Stimulated activated naive CD4-positive, alpha-beta T cell (primary cell): ENCODE measurements at places on chromosomes 3 and 15.

DNA sequence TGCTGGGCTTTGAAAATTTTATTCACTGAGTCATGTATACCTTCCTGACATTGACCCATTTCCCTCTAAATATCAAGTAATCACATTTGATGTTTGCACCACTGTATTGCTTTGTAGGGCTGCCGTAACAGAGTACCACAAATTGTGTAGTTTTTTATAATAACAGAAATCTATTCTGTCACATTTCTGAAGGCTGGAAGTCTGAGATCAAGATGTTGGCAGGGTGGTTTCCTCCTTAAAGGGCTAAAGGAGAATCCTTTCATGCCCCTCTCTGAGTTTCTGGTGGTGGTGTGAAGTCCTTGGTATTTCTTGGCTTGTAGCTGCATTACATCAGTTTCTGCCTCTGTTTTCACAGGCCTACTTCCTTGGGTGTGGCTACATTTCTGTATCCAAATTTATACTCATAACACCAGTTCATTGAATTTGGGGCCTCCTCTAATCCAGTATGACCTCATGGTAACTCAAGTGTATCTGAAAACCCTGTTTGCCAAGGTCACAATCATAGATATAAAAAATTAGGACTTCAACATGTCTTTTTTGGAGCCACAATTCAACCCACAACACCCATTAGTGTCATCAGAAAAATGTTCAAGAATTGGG lies 29.1 kb upstream of the ST6GAL1 start:
- DNase-seq, result no peak

GRCh38 chr3:66031102-66031698 lies 7.5 kb downstream of the MAGI1 start:
- no peak for DNase-seq

GRCh38 chr3:100548053-100548452 lies 55.6 kb downstream of the TMEM45A start:
- DNase-seq, result no peak

DNA sequence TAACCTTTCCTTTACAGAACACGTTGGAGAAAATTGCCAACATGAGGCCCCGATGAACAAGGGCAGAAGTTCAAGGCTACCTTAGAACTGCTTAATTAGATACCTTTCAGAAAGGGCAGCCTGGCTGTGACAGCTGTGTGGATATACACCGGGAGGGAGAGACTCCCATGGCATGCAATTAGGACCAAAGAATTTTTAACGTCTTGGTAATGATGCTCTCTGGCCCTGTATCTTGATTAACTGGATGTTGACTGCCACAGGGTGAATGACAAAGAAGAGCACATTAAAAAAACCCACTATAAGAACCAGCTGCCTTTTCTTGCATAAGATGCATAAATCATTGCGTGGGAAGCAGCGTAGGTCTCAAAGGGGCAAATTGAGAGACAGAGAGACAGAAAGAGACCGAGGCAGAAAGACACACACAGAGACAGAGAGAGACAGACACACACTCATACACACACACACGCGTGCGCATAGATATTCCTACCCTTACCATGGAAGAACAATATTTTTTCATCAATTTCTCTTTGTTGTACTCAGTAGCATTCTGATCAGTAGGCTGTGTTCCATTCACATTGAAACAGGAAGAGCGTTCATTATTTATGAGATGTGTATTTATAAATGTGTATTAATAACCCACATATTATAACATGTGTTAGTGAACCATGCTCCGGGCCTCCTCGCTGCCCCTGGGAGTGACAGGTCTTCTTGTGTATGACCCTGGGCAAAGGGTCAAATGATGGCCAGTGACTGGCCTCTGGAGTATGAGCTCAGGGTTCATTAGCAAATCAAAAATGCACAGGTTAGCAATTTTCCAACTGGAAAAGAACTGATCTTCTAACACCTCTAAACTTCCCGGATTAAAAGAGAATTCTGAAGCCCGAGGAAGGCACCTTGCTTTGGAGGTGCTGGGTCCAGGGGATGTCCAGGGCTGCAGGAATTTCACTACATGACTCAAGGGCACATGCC lies 118.8 kb downstream of the NSMCE3 start:
- no peak for DNase-seq

- DNase-seq, result no peak
Measured at GRCh38 chr15:25246641-25247406, 192.0 kb downstream of the UBE3A start.

GRCh38 chr3:40891186-40891585 lies 308.1 kb upstream of the CTNNB1 start:
- no peak for DNase-seq

- no peak for DNase-seq
Measured at GRCh38 chr3:189838291-189838690, 207.1 kb downstream of the TP63 start.

GRCh38 chr3:76652524-76652923 lies 387.4 kb upstream of the ROBO2 start:
- no peak for DNase-seq

GRCh38 chr3:37918627-37919026 lies 56.9 kb downstream of the CTDSPL start:
- DNase-seq, result no peak

- DNase-seq, result no peak
Measured at GRCh38 chr15:74808078-74808839, 4.4 kb upstream of the LMAN1L start.

- no peak for DNase-seq
Measured at GRCh38 chr3:195173657-195174056, 97.3 kb downstream of the XXYLT1 start.
